Gastroesophageal sphincter (tissue), 4 donors: ENCODE measurements at places on chromosomes 1 and 21. TPM values are rescaled to one million over a fixed set of nuclear protein-coding genes. Genes with fewer than 3 reads are reported as not detected.

DNA sequence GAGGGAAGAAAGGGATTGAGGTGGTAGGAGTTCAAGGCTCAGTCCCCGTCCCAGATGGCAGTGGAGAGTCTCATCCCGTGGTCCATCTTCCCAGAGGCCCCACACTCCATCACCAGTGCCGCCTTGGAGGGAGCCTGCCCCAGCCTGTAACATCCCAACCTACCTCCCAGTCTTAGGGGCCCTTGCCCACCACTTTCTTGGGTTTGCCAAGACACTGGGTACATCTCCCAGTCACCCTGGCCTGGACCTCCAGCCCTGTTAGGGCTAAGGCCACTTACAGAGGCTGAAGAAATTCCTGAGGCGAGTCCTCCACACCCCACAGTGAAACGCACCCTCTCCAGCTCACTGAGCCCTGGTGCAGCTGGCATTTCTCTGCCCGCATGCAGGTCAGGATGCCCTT lies 3.3 kb downstream of the TMEM200B start:
- ATAC-seq = no peak

PPFIA4 gene
- total RNA-seq = 1.1 TPM

KANK4 gene
- total RNA-seq = 0.40 TPM

CDC7 gene
- total RNA-seq = 1.4 TPM

OR2AK2 gene
- total RNA-seq = not detected

KCNAB2 gene
- total RNA-seq = 12.6 TPM
